ENCODE measurements at places on chromosomes 12 and 14. TPM values are rescaled to one million over a fixed set of nuclear protein-coding genes. Genes with fewer than 3 reads are reported as not detected.

GRCh38 chr14:23380197-23380914, 3.5 kb downstream of the CMTM5 start:
- DNase-seq = no peak

DNA sequence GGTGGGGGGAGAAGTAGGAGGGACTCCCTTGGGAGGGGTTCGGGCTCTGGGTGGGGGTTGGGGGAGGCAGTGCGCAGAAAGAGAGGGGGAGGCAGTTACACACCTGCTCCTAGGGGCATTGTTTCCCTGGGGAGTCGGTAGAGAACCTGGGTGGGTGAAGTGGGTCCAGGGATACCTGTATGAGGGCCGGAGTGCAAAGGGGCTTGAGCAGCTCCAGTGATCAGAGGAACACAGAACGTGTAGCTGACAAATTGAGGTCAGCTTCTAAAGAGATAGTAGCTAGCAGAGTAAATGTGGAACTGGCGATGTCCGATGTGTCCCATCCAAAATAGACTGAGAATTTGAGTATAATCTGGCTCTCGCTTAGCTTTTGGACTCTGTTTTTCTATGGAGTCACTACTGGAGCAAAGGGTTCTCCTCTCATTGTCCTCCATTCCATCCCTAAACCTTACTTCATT, 502 bp downstream of the SMARCD1 start:
- DNase-seq = no peak

DNA sequence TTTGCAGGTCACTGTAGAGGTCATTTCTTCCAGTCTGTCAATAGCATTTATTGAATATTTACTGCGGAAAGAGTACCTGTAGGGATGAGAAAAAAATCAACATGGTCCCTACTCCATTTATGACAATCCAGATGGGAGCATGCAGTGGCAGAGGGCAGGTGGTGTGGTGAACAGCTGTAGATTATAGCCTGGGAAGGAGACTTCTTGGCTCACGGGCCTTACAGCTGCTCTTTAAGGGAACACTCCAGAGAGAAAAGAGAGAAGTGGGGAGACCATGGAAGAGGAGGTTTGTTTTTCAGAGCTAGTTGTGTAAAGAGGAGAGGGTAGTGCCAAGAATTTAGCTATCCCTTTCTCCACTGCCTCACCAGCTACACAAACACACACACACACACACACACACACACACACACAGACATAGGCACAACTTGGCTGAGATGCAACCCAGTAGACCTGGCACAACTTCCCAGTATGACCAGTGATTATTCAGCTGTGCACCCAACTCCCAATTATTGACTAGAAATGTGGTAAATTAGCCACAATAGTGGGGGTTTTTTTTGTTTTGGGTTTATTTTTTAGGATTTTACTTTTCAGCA, 41.0 kb downstream of the GPHB5 start:
- DNase-seq = no peak

The SYT1 gene
- 0.38 TPM for total RNA-seq

- DNase-seq = no peak
These were observed 24.9 kb downstream of the RIN3 start for GRCh38 chr14:92538412-92538985.

The GPN3 gene
- total RNA-seq = 28.1 TPM

DNA sequence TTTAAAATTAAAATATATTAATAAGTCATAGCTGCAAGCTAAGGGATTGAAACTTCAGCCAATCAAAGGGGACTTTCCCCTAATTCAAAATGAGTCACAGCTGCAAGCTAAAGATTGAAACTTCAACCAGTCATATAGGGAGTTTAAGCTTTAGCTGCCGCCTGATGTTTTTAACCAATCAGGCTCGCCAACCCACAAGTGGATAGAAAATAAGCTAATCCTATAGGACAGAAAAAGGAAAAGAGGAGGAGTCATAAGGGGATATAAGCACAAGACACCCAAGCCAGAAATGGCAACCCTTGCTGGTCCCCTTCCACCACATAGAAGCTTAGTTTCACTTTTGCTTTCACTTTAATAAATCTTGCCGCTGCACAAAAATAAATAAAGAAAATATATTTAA, 1154.6 kb downstream of the GALC start:
- DNase-seq = no peak

The GALNT6 gene
- 0.62 TPM for total RNA-seq

- peak; percentile 45 for DNase-seq
These were observed 8.2 kb downstream of the PDE6H start for GRCh38 chr12:14981049-14981448.

GRCh38 chr12:9646794-9647781, 22.4 kb upstream of the CLEC2D start:
- DNase-seq = no peak

The CLEC12A gene
- total RNA-seq = 7.8 TPM

DNA sequence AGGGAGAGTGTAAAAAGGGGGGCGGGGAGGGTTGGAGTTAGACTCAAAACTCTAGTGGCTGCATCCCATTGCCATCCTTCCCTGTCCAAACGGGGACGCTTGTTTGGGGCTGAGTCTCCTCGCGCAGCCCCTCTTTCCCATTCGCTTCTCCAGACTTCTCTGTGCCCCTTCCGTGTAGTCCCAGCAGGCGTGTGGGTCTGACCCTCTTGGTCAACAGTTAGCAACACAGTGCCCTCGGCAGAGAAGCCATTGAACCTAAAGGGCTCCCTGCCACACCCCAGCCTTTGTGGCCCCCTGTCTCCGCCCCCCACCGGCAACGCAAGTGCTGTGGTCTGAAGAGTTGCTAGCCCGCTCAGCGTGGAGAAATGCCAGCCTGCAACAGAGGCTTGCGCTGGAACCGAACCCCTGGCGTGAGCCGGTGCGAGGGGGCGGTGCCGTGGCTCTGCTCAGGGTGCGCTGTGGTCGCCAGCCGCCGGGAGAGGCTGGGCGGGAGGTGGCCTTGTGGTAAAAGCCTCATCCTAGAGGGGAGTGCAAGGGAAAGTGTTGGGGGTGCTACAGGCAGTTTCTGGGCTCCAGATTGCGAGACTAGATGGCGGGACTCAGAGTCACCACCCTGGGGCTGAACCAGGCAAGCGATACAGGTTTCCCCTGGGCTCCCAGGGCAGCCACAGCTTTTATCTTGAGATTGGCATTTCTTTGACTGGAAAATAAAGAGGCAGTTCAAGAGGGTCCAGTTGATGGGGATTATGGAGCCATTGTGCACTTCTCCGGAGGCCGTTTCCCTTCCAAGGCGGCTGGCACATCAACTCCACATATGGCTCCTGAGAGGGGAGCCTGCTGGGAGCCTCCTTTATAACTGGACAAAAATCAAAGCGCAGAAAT, 2.1 kb downstream of the PLXNC1 start:
- DNase-seq = peak; percentile 60

The CIROP gene
- not detected for total RNA-seq

DNA sequence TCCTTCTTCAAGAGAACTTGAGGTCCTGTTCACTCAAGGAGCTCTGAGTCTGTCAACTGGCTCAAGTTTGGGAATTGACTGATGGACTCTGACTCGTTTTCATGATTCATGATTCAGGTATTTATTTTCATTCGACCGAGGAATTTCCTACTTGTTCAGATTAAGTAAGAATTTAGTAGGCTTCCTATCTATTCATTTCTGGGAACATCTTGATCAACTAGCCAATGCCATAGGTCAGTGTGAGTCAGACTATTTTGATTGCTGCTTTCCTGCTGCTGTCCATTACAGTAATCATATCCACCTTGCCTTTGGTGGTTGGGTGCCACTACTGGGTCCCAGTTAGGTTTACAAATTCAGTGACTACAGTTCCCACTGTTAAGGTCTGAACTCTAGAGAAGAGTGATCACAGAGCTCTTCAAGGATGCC, 6.1 kb downstream of the FAM186A start:
- DNase-seq = no peak

DNA sequence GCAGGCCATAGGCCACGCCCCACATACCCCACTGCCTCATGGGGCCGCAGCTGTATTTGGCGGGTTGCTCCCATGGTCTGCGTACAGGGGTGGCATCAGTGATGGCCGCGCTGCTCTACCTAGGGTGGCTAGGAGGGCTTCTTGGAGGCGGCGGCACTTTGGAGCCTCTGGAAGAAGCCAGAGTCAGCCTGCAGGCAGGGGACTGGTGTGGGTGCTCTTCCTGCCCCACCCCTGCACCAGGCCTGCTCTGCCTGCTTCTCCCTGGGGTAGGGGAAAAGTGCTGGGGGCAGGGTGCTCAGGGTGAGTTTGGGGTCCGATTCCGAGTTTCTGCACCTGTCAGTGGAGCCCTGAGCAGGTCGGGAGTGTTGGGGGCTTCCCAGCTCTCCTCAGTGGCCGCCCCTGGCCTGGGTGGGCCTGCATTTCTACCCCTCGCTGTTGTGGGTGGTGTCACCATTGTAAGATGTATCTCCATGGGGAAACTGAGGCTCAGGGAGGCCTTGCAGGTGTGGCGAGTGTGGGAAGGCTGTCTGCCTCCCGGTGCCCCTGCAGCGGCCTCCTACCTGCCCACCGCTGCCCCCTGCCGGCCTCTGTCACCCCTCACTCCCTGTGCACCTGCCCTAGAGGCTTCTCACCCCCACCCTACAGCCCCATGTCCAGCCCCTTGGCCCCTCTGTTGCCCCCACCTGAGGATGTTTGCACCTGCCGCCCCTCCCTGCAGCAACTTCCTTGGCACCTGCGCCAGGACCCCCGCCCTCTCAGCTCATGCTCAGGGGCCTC, 5.5 kb downstream of the CEP170B start:
- peak; percentile 39 for DNase-seq

The IQSEC3 gene
- 1.5 TPM for total RNA-seq

GRCh38 chr14:45252366-45253069, 484 bp downstream of the MIS18BP1 start:
- DNase-seq = no peak

DNA sequence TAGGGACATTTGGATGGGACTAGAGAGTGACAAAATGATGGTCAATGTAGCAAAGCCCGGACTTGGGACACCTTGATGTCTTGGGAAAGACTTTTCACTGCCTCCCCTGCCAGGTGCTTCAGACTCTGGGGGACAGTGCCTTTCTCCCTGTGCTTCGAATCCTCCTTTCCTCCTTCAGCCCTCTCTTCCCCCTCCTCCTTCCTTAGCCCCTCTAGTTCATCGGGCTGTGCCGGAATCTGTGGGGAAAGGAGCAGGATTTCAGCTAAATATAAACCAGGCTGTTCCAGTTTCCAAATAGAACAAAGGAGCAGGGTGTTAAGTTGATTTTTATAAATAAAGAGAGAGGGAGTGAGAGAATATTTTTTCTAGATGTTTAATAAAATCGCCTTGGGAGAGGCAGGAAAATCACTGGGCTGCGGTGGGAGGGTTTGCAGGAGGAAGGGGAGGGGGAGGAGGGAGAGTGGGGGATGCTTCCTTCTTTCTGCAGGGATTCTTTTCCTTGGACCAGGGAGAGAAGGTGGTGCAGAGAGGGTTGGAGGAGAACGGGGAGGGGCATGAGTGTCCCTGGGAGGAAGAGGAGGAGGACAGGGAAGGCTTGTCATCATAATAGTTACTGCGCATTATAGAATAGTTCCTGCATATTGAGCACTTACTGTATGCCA, 21.3 kb upstream of the CABP1 start:
- no peak for DNase-seq

The TULP3 gene
- 4.6 TPM for total RNA-seq

The PNP gene
- total RNA-seq = 6.2 TPM

GRCh38 chr14:102058146-102058545, 28.7 kb downstream of the HSP90AA1 start:
- no peak for DNase-seq

- no peak for DNase-seq
These were observed 240.4 kb upstream of the DCN start for GRCh38 chr12:91422811-91423692.

DNA sequence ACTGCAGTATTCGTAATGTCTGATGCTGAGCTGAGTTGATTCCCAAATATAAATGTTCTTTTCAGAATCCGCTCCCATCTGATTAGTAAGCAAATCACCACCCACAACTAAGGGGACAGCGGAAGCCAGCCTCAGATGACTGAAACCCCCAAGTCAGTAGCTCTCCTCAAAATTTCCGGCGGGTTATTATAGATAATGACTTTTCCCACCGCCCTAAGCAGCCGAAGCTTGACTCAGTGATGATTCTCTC, 469 bp upstream of the LRFN5 start:
- no peak for DNase-seq

GRCh38 chr14:29459531-29459930, 468.1 kb downstream of the PRKD1 start:
- DNase-seq = no peak

DNA sequence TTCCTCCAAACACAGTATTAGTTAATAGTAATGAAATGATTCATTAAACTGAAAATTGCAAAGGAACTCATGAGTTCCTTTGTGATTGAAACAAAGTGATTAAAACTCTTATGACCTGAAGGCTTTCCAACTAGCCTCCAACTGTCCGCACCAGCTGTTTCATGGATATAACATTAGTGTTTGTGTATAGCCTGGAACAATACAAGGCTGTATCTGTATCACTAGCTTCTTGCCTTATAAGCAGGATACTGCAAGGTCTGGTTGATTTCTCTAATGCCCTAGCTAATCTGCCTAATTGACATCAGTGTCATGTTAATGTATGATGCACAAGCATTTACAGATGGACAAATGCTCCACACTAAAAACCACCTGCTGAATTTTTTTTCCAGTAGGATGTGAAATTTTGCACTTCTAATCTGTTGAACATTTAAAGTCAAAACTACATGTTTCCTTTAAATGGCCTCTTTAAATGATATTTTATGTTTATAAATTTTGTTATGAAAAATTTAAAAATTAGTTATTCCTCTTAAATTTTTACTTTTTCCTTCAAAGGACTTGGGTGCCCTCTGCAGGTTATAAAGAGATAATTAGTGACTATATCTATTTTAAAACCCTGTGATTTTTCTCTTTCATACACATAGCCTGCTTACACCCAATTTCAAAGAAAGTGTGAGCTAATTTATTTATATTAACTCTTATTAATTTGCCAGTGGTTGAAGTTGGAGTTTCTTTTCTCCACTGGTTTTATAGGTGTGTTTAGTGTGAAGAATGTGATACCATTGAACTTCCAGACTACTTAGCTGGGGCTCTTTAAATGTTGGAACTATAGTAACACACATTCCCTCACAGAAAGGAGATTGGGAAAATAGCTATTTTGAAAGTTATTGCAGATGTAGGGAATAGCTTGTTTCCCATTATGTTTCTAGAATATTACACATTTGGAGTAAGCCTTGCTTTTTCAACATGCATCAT, 25.4 kb downstream of the AP5M1 start:
- DNase-seq = no peak

The BHLHE41 gene
- 39.1 TPM for total RNA-seq

The LRP1-AS gene
- not detected for total RNA-seq

GRCh38 chr14:100403105-100403504, 80.0 kb downstream of the SLC25A47 start:
- DNase-seq = no peak

- no peak for DNase-seq
These were observed 300.7 kb downstream of the ERC1 start for GRCh38 chr12:1291601-1292332.

The C1RL gene
- 10.7 TPM for total RNA-seq

GRCh38 chr14:38127356-38127755, 80.3 kb upstream of the SSTR1 start:
- no peak for DNase-seq

GRCh38 chr12:116263844-116264243, 13.6 kb downstream of the MED13L start:
- DNase-seq = no peak

The KERA gene
- total RNA-seq = not detected

All from Right ventricle myocardium superior (tissue), 1 donor.